Renal cortical epithelial cell (primary cell): ENCODE measurements at places on chromosomes 7 and 10. TPM values are rescaled to one million over a fixed set of nuclear protein-coding genes. Genes with fewer than 3 reads are reported as not detected.

Gene OTUD1
- 13.0 and 19.9 TPM in 2 replicates for total RNA-seq

Gene SPDYE2
- 0.10 TPM in 1 of 2 replicates, not detected in the other for total RNA-seq

DNA sequence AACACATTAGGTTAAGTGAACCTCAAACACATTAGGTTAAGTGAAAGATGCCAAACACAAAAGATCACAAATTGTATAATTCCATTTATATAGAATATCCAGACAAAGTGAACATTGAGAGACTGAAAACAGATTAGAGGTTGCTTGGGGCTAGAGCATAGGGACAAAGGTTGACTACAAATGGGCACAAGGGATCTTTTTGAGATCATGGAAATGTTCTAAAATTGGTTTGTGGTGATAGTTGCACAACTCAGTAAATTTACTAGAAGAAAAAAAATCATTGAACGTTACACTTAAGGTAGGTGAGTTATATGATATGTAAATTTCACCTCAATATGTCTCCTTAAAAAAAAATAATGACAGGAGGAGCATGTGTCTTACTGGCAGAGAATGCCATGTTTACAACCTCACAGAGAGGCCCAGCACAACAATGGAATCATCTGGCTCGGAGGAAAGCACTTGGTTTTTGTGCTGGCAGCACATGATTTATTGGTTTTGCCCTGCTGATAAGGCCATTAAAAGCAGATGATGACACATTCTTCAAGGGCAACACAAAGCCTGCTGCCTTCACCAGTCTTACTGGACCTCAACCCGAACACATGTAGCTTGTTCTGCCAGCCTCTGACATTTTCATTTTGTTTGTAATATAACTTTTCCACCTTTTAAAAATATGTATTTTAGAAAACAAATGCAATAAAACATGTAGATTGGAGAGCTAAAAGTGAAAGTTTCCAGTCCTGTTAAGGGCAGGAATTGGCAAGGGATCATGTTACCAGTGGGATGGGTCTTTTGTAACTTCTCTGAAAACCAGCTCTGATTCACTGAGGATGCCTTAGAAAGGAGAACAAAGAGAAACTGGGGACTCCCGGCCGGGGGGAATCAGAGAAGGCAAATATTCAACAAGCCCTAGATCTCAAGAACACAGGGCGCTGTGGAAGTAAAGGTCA is 11.9 kb upstream of the LMOD2 start:
- DNase-seq, result peak; percentile 87

DNA sequence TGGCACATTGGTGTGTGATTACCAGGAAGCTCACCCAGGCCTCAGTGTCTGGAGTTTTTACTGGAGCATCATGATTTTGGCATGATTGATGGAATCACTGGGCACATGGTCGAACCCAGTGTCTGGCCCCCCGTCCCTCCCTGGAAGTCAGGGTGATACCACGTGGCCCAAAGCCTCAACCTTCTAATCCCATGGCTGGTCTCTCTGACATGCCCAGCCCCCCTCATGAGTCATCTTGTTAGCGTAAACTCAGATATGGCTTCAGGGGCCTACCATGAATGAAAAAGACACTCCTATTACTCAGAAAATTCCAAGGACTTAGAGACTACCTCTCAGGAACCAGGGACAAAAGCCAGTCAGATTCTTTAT is 109.3 kb downstream of the GRK5 start:
- DNase-seq, result peak; percentile 84

DNA sequence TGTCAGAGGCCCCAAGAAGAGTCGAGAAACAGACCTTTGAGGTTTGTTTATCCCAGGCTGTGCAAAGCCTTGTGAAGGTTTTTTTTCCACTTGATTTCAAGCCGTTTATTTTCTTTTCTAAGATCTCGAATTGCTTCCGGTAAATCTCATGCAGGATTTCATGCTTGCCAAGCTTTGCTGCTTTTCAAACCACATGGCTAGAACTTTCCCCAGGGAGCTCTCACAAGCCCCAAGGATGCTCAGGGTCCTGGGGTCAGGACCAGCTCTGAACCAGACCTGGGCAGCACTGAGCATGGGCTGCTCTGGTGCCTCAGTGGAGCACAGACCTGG is 48.0 kb upstream of the AQP1 start:
- no peak for DNase-seq

Gene CREB5
- total RNA-seq, result 6.9 and 14.1 TPM in 2 replicates

GRCh38 chr7:149866779-149867447 is 6.9 kb upstream of the ATP6V0E2 start:
- no peak for DNase-seq

GRCh38 chr10:20314431-20314830 is 498.2 kb downstream of the PLXDC2 start:
- DNase-seq, result no peak

Gene PALD1
- total RNA-seq, result 1.7 and 2.6 TPM in 2 replicates

GRCh38 chr10:88881320-88881719 is 1.3 kb downstream of the STAMBPL1 start:
- DNase-seq, result no peak

- no peak for DNase-seq
Observed at GRCh38 chr7:150731916-150732315, 5.3 kb upstream of the GIMAP5 start.

GRCh38 chr10:614790-615582 is 74.5 kb downstream of the DIP2C start:
- DNase-seq, result no peak

Gene SLC29A4
- total RNA-seq, result 2.6 and 39.0 TPM in 2 replicates

GRCh38 chr7:80785961-80786536 is 132.8 kb downstream of the SEMA3C start:
- no peak for DNase-seq

DNA sequence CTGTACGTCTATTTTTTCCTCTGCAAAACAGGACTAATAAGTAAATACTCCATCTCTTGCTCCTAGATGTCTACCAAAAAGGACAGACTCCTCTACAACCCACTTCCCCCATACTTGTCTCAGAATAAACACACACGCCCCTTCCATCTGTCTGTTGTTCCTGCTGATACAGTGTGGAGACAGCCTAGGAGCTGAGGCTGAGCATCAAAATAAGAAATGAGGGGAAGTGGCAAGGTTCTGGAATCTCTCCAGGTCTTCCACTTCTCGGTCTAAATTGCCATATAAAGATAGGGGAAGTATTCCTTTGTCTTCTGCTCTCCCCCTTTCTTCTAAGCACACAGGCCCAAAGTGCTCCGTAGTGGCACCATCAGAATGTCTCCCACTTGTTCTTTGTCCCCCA is 30.8 kb upstream of the VSIR start:
- DNase-seq, result no peak

Gene AKR1C4
- total RNA-seq, result not detected in 2 replicates

GRCh38 chr10:46283580-46284285 is 3.1 kb upstream of the ANTXRL start:
- no peak for DNase-seq

- no peak for DNase-seq
Observed at GRCh38 chr7:99090771-99091542, 53.0 kb downstream of the SMURF1 start.

Gene PNLIPRP1
- not detected in 2 replicates for total RNA-seq

Gene GFRA1
- 112 and 135 TPM in 2 replicates for total RNA-seq

Gene SSC4D
- total RNA-seq, result 7.1 and 34.5 TPM in 2 replicates

DNA sequence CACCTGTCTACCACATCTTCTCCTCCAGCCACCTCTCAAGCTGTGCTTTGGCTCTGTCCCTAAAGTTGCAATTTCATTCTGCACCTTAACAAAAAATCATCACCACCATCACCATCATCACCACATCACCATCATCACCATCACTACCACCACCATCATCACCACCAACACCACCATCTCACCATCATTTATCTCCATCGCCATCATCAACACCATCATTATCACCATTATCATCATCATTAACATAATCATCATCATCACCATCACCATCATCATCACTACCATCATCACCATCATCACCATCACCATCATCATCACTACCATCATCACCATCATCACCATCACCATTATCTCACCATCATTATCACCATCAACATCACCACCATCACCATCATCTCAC is 245.4 kb downstream of the GRID1 start:
- no peak for DNase-seq

- DNase-seq, result peak; percentile 74
Observed at GRCh38 chr10:82564353-82565196, 689.6 kb downstream of the NRG3 start.

DNA sequence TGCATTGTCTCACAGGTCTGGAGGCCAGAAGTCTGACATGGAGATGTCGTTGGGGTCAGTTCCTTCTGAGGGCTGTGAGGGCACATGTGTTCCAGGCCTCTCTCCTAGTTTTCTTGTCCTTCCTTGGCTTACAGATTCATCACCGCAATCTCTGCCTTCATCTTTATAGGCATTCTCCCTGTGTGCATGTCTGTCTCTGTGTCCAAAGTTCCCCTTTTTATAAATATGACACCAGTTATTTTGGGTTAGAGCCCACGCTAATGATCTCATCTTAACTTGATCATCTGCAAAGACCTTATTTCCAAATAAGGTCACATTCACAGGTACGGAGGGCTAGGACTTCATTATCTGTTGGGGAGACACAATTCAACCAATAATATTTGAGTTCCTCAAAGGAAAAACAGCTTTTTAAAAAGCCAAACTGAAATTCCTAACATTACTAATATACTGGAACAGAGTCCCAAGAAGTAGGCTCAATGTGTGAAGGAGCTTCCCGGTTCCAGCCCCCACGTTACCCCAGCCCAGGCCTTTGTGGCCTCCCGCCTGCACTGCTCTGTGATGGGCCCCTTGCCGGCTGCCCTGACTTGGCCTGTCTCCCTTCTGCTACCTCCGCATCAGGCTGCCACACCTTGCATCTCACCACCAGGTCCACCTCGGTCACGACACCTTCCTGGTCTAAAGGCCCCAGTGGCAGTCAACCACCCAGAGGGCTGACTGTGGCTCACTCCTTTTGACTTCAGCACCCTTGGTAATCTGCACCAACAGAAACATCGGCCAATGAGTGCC is 142.7 kb downstream of the KCNMA1 start:
- no peak for DNase-seq

GRCh38 chr7:1919539-1920265 is 249.6 kb downstream of the ELFN1 start:
- peak; percentile 38 for DNase-seq

- no peak for DNase-seq
Observed at GRCh38 chr10:14975672-14976273, 16.6 kb downstream of the MEIG1 start.

Gene JCAD
- total RNA-seq, result 3.3 and 8.2 TPM in 2 replicates

DNA sequence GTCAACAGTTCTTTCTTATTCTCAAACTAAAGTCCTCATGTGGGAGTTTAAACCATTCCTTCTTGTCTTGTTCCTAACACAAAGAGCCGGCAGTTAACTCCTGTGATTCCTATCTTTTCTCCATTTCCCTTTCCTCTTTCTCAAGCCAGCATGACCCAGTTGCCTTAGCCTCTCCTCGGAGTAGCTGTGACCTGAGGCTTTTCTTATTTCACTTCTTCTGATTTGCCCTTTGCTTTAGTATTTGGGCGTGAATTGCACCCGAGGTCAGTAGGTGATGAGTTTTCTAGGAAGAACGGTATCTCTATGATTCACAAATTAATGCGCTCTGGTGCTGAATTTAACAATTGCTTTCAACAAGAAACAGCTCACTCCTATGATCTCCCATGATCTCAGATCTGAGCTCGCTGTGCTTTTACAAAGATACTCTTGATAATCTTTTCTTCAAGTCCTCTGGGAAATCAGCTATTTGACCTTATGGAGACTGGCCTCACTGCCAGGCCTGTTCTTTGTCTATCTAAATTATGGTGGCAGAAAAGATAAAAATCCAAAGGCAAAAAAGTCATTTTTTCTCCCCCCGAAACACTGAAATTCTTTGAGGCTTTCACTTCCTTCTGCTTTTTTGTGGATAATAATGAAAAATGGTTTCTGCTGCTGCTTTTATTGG is 184.6 kb downstream of the JCAD start:
- no peak for DNase-seq

DNA sequence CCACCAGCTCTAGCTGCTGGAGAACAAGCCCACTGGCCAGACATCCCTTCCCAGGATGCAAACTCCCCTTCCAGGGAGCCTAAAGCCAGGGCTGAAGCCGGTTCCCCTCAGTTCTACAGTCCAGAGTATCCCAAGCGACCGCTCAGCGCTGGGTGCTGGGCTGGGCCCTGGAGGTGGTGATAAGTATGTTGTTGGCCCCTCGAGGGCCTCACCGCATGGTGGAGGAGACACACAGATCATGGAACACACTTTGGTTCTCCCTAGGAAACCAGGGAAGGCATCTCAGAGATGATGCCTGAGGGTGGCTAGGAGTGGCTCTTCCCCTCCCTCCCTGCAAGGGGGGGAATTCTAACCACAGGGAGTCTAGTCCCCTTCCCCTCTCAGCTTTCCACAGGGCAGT is 4.4 kb downstream of the PODXL start:
- no peak for DNase-seq

Gene PBLD
- 7.1 and 10.6 TPM in 2 replicates for total RNA-seq

- no peak for DNase-seq
Observed at GRCh38 chr10:123704812-123705211, 38.7 kb downstream of the GPR26 start.

Gene ASAH2
- total RNA-seq, result 0.17 and 1.2 TPM in 2 replicates

- DNase-seq, result no peak
Observed at GRCh38 chr10:12484941-12485805, 135.8 kb downstream of the CAMK1D start.

DNA sequence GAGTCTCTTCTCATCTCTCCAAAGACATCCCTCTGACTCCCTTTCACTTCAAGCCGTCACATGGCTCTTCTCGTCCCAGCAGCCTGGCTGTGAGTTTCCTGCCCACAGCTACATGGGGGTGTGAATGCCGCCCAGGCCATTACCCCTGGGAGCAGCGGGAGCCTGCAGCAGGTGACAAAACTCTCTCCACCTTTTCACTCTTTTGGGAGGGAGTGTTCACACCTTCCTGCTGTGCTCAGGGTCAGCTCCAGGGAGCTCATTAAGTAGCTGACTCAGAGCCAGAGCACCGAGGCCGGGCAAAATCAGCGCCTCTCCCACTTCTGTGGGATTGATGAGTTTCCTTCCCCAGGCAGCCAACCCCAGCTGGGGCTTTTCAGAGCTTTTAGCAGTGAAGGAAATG is 271.3 kb downstream of the TYW1 start:
- DNase-seq, result peak; percentile 52

- DNase-seq, result no peak
Observed at GRCh38 chr10:32959006-32959920, 1.2 kb upstream of the ITGB1 start.

DNA sequence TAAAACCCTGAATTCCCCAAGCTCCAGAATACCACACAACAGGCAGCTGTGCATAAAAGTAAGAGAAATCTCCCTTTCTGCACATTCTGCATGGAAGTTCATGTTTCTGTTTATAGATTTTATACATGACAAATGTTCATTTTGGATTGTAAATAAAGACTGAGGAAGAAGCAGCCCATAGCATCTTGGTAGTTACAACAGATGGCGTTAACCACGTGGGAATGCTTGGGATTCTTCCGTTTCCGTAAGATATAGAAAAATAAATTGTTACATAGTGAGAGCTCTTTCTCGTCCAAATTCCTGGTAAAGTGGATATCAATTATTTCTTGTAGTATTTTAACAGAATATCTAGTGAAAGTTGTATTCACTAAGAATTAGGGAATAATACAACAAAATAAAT is 1016.5 kb downstream of the GRM8 start:
- DNase-seq, result no peak
